ENCODE measurements at places on chromosomes 12 and 14. TPM values are rescaled to one million over a fixed set of nuclear protein-coding genes. Genes with fewer than 3 reads are reported as not detected.
A peak's percentile ranks its signal among the peaks of the same experiment; 100 is the strongest.

DNA sequence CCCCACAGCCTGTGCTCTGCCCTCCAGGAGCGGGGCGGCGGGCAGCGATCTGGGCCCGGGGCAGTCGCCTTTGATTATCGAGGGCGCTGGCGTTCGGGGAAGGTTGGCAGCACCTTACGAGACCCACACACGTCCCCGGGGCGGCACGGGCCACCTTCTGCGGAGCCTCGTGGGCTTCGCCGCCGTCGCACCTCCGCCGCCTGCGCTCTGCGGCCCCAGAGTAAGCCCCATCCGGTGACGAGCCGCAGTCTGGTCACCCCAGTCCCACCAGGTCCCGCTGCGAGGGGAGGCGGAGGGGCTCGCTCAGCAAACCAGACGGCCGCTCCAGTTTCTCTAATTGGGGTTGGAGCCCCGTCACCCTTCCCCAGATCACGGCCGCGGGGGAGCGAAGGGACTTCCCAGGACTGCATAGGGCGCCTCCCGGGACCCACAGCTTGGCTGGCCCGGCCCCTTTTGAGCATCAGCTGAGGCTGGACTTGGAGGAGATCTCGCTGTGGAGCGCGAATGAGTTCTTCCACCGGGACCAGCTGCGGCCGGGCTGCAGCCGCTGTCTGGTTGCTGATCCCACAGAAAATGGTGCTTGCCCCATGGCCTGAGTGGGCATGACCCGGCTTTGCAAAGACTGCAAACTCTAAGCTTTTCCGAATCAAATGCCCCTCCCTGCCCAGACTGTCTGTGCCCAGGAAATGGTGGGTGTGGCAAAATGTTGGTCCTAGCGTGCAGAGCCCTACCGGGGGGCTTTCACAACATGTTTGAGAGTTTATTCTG lies 560 bp downstream of the LGALS3 start:
- DNase-seq, result peak; percentile 33

DNA sequence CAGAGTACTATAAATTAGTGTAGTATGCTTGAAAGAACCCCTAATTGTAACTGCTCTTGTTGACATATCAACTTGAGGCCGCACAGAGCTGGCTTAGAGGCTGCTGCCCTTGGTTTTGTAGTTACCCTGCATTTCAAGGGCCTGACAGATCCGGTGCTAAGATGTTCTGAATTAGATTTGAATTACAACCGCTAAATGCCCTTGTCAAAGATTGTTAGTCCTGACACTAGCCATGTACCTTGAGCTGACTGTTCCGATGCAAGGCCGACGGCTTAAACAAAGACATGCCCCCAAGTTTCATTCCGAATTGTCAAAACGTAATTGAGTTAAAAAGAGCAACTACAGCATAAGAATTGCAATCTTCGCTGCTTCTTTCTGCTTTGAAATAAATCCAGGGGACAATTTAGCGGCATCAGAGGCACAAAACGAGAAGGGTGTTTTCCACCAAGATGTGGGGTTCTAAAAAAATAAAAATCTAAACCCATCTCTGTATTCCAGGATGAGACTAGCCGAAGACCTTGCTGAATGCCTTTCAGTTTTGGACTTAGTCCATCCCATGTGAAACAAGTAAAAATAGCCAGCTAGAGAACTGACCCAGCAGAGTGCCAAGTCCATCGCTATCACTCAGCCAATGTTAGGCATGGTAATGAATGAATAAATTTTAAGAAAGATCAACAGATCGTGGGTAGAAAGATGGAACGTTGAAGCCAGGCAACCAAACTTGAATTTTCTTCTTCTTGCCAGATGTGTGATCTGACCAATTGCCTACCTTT lies 148.7 kb downstream of the DICER1 start:
- DNase-seq, result no peak

Gene VWF
- total RNA-seq, result 6.7 TPM

DNA sequence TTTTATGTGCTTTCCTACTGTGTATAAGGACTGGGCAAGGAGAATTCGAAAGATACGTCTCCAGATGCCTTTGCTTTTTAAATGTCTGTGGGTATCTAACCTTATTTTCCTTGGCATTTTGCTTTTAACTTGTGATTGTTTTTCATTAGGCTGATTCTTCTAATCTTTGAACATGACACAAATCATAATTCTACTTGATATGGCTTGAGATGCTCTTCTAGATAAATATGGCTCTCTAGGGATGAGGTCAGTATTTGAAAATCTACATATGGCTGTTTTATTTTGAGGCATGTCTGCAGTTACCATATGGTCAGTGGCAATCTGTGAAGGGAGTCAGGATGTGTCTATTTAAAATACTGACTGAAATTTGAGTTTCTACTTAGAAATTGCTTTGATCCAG lies 139.2 kb downstream of the SLC2A13 start:
- no peak for DNase-seq

GRCh38 chr14:67166450-67166853 lies 22.8 kb upstream of the GARIN2 start:
- DNase-seq, result peak; percentile 31

DNA sequence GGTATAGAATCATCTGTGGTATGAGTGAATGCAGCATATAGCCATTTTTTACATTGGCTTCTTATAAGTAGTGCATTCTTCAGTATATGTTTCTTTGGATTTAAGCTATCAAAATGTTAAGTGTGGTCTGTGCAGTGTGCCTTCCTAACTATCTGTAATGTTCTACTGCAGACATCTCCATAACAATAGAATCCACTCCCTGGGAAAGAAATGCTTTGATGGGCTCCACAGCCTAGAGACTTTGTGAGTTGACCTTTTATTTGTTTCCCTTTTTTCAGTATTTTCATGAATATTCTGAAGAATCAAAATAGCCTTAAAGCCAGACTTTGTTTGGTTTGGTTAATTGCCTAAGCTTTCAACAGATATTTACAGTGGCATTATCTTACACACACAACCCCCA lies 107.2 kb downstream of the ZFC3H1 start:
- DNase-seq, result no peak

- DNase-seq, result no peak
Measured at GRCh38 chr12:2013527-2014223, 9.4 kb upstream of the DCP1B start.

Gene DIO2
- total RNA-seq, result 0.09 TPM

DNA sequence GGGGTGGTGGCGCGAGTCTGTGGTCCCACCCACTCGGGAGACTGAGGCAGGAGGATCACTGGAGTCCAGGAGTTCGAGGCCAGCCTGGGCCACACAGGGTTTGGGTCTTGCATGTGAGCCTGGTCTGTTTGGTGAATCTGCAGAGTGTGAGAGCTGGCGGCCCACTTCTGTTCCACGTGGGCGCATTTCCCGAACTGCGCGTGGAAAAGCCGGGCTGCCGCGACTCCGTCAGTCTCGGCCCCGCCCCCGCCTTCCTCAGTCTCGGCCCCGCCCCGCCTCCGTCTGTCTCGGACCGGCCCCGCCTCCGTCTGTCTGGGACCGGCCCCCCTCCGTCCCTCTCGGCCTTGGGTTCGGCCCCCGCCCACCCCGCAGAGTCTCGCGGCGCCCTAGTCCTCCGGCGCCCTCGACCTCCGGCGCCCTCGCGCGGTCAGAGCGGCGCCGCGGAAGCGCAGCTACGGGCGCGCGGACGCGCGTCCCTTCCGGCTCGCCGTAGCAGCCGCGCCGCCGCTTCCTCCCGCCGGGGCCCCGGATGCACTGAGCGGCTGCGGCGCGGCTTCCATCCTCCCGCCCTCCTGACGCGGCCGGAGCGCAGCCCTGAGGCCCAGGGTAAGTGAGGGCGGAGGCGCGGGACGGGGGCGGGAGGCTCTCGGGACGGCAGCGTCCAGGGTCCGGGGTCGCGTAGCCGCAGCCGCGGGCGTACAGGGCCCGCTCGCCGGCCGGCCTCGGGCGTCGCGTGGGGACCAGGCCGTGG lies at the start of gene EP400:
EP400 (plus strand) TSS at position 512 of the 751 bp plus-strand sequence. CDS start 10,678 bp downstream, outside the sequence.
- peak; percentile 34 for DNase-seq

Gene STON2
- 6.1 TPM for total RNA-seq

DNA sequence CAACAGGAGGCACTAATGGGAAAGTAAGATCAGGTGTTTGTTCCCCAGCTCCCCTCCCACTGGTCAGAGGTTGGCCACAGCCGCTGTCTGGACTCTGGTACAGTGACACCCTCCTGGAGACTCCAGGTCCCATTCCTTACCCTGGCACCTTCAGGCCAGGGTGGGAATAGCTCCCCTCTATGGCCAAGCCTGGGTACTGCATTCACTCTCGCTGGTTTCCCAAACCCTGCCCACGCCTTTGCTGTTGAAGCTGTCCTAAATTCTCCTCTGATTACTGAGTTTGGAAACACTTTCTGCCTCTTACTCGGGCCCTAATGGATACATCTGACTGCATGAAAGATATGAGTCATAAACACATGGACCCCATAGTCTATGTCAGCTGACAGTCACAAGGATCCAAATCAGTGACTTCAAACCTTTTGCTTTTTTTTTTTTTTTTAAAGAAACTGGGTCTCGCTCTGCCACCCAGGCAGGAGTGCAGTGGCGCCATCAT lies 17.9 kb downstream of the HRK start:
- no peak for DNase-seq

DNA sequence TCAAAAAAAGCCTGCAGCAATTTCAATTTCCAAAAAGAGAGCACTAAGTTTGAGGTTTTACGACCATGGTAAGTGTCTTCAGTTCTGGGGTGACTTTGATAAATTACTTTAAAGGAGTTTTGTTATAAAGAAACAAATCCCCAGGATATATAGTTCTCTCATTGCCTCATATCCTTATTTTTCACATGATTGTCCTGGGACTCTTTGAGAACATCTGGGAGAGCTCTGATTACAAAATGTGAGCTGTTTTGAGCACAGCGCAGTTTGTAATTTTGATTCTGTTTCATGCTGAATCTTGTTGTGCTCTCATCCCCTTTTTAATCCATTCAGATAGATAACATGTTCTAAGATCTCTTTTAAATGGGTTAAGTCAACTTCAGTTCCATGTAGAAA lies 67.7 kb upstream of the DCN start:
- no peak for DNase-seq

DNA sequence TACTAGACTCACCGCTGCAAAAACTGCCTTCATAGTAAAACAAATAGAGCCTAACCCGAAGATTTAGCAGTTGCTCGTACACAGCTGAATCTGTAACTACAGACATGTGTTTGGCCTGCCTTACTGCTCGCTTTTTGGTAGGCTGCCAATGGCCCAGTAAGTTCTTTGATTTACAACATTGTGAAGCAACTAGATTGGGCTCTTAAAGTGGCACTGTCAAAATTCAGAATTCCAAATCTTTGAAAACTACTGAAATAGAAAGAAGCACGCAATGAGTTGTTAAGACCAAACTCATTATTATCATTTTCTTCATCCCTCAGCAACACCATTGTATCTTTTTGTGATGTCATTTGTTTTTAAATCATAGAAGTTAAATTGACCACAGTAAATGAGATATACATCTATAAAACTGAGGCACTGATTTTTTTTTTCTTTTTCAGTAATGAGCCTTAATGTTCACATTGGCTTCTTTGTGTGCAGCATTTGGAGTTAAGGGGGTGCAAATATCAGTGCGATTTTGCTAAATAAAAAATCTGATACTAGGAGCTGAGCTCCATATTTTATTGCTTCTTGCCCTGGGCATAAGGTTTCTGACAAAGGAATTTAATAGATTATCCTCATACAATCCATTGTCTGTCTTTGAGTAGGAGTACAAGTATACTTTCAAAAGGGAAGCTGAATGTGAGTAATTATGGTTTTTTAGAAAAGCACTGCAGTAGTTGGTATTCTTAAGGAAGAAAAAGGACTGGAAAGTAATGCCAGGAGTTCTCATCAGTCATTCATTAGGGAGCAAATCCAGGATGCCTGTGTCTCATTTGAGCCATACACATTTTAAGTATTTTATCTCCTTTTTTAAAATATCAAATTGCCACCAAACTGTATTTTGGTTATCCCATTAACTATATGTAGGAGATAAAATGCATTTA lies 138.5 kb downstream of the KICS2 start:
- DNase-seq, result peak; percentile 8

DNA sequence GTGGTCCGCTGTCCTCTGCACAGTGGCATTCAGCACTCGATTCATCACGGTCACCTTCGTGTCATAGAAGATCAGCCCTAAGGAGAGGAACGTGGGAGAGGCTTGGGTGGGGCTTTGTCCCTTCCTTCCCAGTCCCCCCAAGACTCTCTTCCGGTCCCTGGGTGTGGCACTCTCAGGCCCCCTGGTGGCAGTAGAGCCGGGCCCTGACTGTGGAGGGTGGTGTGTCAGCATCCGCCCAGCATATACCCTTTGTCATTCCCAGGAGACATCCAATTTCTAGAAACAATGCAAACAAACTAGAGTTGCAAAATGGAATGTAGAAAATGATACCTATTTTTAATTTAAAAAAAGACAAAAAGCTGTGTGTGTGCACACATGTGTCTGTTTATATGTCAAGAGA lies 45.0 kb downstream of the TRAFD1 start:
- DNase-seq, result no peak

DNA sequence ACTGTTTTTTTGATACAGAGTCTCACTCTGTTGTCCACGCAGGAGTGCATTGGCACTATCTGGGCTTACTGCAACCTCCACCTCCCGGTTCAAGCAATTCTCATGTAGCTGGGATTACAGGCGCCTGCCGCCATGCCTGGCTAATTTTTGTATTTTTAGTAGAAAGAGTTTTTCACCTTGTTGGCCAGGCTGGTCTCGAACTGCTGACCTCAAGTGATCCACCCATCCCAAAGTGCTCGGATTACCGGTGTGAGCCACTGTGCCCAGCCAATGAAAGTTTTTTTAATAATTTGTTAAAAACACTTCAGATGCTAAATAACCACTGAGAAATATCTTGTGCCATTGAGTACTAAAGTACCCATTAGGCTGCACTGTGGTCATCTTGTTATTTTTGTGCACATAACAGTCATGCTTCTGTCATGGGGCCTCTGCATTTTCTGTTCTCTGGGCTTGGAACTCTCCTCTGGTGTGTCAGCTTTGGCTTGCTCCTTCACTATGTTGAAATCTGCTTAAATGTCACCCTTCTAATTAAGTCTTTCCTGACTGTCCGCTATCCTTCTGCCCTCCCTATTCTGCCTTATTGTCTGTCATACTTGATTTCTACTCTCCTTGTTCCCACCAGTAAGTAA lies 105.1 kb downstream of the KTN1 start:
- no peak for DNase-seq

GRCh38 chr14:100369019-100369418 lies 45.9 kb downstream of the SLC25A47 start:
- no peak for DNase-seq

DNA sequence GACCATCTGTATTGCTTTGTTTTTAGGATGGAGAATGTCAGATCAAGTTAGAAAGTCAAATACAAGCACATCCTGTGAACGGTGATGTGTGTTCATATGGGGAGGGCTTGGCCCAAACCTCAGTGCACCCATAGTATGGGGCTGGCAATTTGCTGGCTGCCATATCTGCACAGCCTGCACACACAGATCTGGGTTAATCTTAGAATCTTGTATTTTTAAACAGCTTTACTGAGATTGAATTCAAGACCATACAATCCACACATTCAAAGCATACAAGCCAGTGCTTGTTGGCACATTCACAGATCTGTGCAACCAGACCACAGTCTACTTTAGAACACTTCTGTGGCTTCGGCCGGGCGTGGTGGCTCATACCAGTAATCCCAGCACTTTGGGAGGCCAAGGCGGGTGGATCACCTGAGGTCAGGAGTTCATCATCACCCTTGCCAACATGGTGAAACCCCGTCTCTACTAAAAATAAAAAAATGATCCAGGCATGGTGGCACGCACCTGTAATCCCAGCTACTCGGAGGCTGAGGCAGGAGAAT lies 90.4 kb downstream of the CCDC92 start:
- DNase-seq, result no peak

Measured in thymus (tissue), 14 donors.